ENCODE measurements at places on chromosomes 16 and 17.

DNA sequence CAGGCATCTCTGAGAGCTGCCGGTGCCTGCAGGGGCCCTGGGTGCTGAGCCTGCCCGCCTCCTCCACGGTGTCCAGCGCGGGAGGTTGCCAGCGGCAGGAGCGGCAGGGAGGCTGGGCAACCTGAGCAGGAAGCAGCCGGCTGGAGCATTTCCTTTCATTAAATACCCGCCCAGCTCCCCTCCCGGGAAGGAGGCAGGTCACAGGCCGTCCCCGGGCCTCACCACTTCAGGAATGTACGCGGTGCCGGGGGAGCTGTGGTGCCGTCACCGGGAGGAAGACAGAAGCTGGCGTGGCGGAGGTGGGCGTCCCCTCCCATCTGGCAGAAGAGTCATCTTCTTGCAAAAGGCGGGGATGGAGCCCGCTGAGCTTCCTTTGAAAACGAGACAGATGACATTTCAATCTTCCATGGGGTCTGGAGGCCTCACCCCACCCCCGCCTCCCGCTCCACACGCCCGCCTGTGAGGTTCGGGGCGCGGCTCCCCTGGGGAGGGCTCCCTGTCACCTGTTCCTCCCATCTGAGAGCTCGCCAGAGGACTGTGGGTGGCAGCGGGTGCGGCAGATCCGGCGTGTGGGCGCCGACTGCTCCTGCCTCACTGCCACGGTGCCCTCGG is 16.0 kb downstream of the SOX8 start:
- peak; percentile 83 for DNase-seq

DNA sequence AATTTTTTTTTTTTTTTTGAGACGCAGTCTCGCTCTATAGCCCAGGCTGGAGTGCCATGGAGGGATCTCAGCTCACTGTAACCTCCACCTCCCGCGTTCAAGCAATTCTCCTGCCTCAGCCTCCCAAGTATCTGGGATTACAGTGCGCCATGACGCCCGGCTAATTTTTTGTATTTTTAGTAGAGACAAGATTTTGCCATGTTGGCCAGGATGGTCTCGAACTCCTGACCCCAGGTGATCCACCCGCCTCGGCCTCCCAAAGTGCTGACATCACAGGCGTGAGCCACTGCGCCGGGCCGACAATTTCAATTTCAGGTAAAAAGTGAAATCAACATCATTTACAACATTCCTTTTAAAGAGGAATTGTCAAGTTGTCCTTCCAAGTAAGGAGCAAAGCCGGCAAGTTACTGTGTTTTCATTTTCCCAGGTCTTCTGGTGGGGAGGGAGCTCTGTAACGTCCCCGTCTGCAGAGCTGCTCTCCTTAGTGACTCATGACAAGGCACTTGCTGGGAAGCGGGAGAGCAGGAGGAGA is 873 bp downstream of the NPLOC4 start:
- no peak for DNase-seq

GRCh38 chr17:60386147-60387058 is 5.5 kb downstream of the USP32 start:
- peak; percentile 20 for DNase-seq

- peak; percentile 14 for DNase-seq
Observed at GRCh38 chr17:60392845-60393702, 1.1 kb upstream of the USP32 start.

- no peak for DNase-seq
Observed at GRCh38 chr17:5126719-5127488, 11.1 kb downstream of the USP6 start.

GRCh38 chr17:77247048-77247541 is 106.3 kb downstream of the SEC14L1 start:
- DNase-seq: peak; percentile 93

GRCh38 chr17:43891851-43892646 is 15.3 kb downstream of the MPP2 start:
- DNase-seq: no peak

- peak; percentile 87 for DNase-seq
Observed at GRCh38 chr16:53434377-53435065, at the start of gene RBL2. Gene RBL2 (plus strand): TSS chr16:53434471. CDS start chr16:53434557, 86 bp downstream.

DNA sequence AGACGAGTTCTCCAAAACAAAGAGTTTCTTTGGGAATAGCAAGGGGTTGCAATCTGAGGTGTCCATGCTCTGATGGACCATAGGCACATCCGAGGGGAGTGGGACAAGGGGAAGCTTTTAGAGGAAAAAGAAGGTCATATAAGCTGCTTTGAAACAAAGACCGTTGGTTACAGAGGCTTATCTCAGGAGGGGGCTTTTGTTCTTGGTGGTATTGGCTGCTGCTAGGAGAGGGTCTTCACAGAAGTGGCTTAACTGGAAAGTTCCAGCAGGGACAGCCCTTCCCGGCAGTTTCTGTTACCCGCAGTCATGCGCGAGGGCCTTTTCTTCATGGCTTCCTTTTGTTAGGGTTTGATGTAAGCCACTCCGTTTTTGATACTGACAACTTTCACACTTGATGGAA is 76.0 kb downstream of the RAP1GAP2 start:
- peak; percentile 94 for DNase-seq
